ENCODE measurements at places on chromosomes 7 and 10.
A peak's percentile ranks its signal among the peaks of the same experiment; 100 is the strongest.

GRCh38 chr7:74332373-74333176 is 43.4 kb downstream of the CLIP2 start:
- DNase-seq = no peak

DNA sequence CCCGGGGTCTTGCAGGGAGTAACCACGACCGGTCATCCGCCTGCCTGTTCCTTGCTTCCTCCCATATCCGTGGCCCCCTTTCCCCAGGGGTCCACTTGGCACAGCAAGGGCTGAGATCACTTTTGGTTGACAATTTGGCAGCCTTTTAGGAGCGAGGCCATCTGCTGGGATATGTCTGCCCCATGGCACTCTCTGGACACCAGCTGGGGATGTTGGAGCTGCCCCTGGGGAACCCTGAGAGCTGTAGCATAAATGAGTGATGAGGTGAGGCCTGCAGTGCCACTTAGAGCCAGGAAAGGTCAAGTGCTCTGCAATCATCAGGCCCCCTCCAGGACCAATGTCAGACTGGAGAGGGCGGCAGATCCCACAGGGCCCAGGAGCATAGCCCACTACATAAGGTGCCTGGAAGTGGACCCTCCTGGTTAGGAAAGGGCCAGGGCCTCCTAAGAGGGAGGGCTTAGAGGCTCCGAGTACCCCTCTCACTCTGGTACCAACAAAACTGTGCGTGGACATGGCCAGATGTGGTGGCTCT is 92.1 kb downstream of the HIP1 start:
- DNase-seq = no peak

DNA sequence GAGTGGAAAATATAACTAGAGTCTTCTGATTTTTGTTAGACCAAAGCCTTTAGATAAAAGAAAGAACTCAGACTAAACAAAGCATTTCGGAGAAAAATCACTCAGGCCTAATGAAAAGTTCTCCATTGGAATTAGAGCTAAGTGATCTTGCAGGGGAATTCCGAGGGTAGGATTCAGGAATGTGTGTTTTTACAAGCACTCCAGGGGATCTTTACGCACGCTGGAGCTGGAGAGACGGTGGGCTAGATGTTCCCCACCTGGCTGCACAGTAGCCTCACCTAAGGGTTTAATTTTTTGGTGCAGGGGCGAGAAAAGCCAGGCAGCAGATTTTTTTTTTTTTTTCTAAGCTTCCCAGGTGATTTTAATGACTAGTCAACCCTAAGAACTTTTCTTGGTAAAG is 7.9 kb upstream of the PAPSS2 start:
- no peak for DNase-seq

GRCh38 chr10:43304687-43305333 is 37.9 kb upstream of the RASGEF1A start:
- peak; percentile 89 for DNase-seq

- DNase-seq = no peak
Observed at GRCh38 chr7:90736968-90737939, 141.1 kb downstream of the CDK14 start.

DNA sequence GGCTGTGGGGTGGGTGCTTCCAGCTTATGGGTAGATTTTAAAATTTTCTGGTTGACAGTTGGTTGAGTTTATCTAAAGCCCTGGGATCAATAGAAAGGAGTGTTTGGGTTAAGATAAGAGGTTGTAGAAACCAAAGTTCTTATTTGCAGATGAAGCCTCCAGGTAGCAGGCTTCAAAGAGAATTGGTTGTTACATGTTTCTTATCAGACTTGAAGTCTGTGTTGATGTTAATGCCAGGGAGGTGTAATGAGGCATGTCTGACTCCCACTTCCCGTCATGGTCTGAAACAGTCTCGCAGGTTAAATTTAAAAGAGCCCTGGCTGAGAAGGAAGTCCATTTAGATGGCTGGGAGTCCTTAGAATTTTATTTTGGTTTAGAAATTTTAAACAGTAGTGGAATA is 165.2 kb upstream of the TMEM72 start:
- DNase-seq = no peak

DNA sequence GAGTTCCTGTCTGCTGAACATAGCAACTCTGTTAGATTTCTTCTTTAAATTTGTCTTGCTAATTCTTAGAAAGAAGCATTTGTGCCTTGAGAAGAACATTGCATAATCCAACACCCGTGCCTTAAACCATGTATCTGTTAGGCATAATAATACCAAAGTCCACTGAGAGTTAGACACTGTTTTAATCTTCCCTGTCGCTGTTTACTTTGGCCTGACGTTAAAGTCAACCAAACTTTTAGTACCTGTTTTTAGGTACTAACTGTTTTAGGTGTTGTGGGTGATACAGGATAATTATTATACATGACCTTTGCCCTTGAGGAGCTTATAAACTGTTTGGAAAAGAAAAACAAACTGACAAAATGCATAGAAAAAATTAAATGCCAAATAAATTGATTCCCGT is 43.6 kb downstream of the KLHDC10 start:
- no peak for DNase-seq

DNA sequence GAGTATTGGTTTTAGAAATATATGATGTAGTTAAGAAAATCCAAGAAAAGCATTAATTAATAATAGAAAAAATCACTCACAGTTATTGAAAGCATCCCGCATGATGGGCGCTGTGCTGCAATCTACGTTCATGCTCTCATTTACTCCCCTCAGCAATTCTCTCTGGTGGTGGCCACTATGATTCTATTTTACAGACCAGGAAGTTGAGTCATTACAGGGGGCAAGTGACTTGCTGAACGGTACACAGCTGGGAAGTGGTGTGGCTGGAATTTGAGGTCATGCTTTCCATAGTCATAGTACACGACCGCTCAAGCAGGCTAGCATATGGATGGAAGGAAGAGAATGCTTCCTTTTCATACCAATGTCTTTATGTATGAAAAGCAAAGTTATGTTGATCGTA is 117.4 kb downstream of the TES start:
- no peak for DNase-seq

GRCh38 chr7:115306586-115306985 is 384.7 kb downstream of the MDFIC start:
- no peak for DNase-seq

- DNase-seq = no peak
Observed at GRCh38 chr7:22669692-22670421, 57.1 kb upstream of the IL6 start.

Measured in lower lobe of right lung (tissue), 2 donors.